Daoy (cell line): ENCODE measurements at places on chromosomes 7 and 10. TPM values are rescaled to one million over a fixed set of nuclear protein-coding genes. Genes with fewer than 3 reads are reported as not detected.
A peak's percentile ranks its signal among the peaks of the same experiment; 100 is the strongest.

GRCh38 chr10:28479425-28479865 lies 53.5 kb upstream of the WAC start:
- DNase-seq = no peak

The STOX1 gene
- total RNA-seq = 0.80 and 3.0 TPM in 2 replicates

DNA sequence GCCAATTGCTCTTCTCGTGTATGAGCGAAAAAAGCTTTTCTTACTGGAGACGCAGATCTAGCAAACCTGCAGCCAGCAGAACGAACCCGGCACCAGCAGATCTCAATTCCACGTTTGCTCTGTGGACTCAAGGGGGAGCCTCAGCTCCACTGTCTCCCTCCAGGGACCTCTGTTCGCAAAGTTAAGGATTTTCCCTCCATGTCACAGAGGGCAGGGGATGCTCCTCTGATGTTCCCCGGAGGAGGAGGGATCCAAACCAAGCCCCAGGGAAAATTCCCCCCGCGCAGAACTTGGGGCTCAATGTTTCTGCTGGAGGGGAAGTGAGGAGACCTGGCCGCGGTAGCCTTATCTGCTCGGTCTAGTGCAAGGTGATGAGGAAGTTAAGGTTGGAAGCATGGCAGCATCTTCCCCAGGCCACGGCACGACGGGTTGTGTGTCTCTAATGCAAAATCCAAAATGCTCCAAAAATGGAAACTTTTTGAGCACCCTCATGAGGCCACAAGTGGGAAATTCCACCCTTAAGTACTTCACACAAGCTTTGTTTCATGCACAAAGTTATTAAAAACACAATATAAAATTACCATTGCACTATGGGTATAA lies 9.0 kb downstream of the IQCE start:
- DNase-seq = no peak

DNA sequence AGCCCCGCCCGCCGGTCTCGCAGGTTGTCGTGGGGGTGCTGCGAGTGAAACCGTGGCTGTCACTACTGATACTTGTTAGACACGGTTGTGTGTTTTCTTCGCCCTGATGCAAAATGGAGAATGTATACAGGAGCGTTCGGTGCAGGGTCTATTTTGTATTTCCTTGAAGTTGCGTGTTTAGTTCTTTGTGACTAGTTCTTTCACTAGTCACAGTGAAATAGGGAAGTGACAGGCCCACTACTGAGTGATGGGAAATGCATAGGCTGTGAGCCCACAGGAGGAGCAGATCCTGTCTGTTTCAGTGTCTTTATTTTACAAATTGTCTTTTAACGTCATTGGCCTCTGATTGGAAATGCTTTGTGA lies 675 bp downstream of the ABRAXAS2 start:
- no peak for DNase-seq

The RASA4 gene
- total RNA-seq = 1.8 and 7.7 TPM in 2 replicates

GRCh38 chr10:103620352-103620740 lies 126.8 kb downstream of the NEURL1 start:
- no peak for DNase-seq

DNA sequence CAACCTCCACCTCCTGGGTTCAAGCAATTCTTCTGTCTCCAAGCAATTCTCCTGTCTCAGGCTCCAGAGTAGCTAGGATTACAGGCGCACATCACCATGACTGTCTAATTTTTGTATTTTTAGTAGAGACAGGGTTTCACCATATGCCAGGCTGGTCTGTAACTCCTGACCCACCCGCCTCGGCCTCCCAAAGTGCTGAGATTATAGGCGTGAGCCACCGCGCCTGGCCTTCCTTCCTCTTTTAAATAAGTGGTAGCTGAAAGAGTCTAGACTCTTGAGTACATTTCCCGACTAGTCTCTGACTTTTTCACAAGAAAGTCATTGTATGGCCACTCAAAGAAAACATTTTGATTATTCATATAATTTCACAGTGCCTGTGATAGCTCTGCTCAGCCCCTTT lies 636.2 kb upstream of the ANKRD30A start:
- no peak for DNase-seq

The AUTS2 gene
- total RNA-seq = 5.5 and 13.9 TPM in 2 replicates

DNA sequence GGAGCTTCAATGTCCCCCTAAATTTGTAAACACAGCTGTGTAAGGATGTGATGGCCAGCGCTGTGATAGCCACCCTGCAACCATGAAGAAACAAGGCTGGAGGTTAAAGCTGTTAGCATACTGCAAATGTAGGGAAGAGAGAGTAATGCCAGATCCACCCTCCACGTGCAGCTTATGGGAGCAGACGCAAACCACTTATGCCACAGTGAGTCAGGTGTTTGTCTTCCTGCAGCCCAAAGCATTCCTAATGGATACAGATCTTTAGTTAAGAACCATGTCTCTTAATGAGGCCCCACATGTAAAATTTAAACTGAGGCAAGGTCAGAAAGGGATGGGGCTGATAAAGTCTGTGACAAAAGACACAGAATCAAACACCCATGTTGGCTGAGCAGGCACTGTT lies 13.6 kb upstream of the MYL7 start:
- peak; percentile 51 for DNase-seq

DNA sequence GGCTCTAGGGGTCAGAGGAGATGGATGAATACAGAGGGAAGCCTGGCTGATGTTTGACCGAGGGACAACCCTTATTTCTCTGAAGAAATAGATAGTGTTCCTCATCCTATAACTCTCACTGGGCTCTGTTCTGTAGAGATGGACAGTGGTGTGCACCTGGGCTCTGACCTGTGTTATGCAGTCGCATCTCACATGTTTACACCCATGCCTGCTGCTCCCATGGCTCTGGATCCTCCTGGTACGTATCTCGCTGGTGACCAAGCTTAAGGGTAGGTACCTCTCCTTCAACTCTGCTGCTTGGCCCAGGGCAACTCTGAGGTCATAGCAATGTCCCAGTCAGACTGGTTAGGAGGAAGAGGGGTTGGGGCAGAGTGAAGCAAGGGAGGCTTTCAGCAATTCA lies 42.8 kb downstream of the ADRA2A start:
- no peak for DNase-seq

- peak; percentile 93 for DNase-seq
These were observed 126.7 kb upstream of the PRSS58 start for GRCh38 chr7:142384493-142384922.

DNA sequence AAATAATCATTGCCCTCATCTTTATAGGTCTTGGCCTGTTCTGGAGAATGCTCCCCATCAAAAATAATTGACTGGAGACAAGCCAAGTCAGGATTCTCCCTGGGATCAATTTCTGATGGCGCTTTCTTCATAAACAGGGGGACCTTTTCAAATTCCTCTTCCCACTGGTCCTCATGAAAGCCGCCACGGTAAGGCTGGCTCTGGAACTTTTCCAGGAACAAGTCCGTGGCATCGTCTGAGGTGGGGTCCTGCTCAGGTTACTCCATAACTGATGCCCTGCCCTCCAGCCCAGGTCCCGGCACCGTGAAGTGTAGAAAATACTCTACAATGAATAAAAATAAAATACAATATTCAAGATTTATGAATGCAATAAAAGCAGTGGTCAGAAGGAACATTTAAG lies 79.4 kb upstream of the IGFBP3 start:
- DNase-seq = no peak

DNA sequence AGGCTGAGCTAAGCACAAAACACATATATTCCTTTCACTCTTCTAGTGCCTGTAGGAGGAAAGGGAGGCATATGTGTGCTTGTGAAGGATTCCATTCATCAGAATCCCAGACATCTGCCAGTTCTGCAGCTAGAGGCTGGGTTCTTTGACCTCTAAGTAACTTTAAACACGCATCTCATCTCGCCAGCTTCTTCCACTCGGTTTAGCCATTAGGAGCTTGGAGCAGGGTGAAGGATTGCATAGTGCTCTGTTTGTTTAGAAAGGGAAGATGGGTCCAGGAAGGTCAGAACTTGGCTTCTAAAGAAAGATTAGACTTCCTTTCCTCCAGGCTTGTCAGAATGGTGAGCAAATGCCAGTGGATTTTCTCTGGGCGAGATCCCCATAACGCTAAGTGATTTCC lies 43.6 kb downstream of the HK1 start:
- DNase-seq = no peak

GRCh38 chr10:78784546-78784945 lies 284.2 kb upstream of the ZMIZ1 start:
- DNase-seq = no peak

The ZNF488 gene
- 0.97 and 1.1 TPM in 2 replicates for total RNA-seq

The NOLC1 gene
- 70.1 and 105 TPM in 2 replicates for total RNA-seq

GRCh38 chr10:102660888-102661657 lies 16.8 kb downstream of the TRIM8 start:
- peak; percentile 46 for DNase-seq

GRCh38 chr10:66591865-66592264 lies 334.0 kb upstream of the LRRTM3 start:
- DNase-seq = no peak

The ACSM6 gene
- total RNA-seq = not detected in 2 replicates

DNA sequence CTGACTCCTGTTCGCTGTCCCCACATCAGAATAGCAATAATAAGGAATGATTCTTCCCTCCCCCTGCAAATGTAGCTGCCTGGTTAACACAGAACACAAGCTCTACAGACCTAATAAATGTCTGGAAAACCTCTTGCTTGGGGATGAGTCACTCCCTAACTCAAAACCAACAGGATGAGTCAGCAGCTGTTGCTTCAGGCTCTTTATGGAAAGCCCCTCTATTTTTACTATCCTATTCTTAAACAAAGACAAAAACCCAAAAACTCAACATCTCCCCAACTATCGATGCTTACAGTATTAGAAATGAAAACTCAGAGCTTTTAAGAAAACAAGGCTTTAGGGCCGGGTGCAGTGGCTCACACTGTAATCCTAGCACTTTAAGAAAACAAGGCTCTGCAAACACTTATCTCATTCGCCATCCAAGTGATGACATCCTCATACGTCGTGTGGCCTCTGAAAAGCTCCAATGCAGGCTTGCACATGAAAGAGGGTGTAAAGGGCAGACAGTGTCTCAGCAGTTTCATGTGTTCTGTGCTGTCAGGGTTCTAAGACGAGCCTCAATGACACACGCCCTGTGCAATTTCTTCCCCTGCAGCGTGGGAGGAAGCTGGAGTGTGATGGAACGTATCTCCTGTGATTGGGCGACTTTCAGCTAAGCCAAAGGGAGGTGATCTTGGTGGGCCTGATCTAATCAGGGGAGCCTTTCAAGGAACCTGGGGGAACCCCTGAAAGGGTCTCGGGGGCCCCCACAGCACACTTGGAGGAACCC lies 70.1 kb downstream of the AMZ1 start:
- peak; percentile 96 for DNase-seq

The RBM28 gene
- 63.4 and 63.5 TPM in 2 replicates for total RNA-seq

DNA sequence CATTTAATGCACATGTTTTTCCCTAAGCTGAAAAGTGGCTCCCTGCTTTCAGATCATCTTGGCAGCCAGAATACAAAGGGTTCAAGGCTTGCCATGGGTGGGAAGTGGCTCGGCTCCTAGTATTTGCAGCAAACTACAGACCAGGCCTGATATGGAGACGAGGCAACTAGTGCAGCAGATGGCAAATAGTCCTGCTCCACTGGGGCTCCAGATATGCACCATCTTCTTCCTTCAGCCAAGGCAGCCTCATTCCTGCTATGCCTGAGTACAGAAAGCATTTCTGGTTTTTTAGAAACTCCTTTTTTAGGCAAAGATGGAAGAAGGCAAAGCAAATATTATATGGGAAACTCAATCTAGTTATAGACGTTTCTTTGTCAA lies 23.9 kb downstream of the LRRC4 start:
- no peak for DNase-seq
